Activated gamma-delta T cell (primary cell): ENCODE measurements at places on chromosomes 7 and 10.

GRCh38 chr10:921471-922414 is 9.8 kb downstream of the LARP4B start:
- DNase-seq = no peak

DNA sequence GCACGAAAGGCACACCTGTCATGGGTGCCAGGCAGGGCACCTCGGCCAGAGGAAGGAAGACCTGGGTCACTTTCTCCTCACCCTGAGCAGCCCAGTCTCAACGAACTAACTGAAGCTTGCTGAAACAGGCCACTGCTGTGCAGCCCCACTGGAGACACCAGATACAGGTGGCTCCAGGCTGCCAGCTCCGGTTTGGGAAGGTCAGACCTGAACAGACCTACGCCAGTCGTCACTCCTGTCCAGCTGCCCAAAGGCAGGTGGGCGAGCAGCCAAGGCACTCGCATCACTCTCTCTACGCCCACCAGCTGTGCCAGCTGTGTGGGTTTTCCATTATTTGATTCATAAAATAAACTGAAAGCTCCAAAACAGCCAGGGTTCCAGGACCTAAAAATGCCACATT is 256.1 kb downstream of the ZMYND11 start:
- DNase-seq = no peak

DNA sequence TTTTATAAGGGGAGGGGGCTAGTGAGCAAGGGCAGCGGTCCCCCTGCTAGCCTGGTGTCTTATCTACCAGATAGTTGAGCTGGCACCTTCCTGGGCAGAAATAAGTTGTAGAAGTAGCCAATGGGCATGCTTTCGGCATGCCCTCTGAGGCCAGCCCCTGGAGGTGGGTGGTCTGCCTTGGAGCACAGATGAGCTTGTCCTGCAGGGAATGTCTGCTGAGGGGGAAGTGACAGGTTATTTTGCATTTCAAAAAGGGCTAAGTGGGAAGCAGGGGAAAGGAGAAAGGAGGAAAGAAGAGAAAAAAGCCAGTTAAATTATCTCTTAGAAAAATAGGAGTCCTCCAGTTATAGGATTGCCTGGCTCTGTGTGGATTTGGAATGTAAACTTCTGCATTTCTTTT is 88.9 kb downstream of the GPR26 start:
- DNase-seq = no peak

GRCh38 chr7:20980668-20981264 is 194.1 kb upstream of the SP8 start:
- no peak for DNase-seq

DNA sequence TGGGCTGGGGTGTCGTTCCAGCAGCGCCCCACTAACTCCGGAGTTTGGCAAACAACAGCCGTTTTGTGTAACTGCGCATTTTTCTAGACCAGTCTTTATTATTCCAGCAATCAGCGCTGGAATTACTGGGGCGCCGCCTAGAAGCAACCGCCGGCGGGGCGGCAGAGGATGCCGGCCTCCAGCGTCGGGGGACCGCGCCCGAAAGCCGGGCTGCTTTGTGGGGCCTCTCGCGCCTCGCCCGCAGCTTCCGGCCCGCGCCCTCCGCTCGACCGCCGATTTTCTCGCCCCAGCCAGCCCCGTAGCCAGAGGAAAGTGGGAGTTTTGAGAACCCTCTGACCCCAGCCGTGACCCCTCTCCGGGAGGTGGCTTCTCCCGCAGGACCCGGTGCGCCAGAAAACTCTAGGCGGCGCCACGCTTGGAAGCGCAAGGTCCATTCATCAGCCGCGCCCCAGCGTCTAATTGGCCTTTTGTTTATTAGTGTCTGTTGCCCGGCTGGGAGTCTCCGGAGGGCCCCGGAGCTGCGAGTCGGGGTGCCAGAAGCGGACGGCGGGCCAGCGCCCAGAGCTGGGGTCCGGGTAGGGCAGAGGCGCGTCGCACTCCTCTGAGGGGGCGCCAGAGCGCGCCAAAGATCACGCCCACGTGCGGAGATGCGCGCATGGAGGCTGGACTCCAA is 10.7 kb downstream of the EMX2 start:
- DNase-seq = no peak

- no peak for DNase-seq
Observed at GRCh38 chr10:132942101-132943057, at the start of gene CFAP46. TSS of gene CFAP46 (minus strand) at chr10:132942570. CDS start at chr10:132942484, 86 bp downstream.
